ENCODE measurements at places on chromosomes 4 and X. TPM values are rescaled to one million over a fixed set of nuclear protein-coding genes. Genes with fewer than 3 reads are reported as not detected.

DNA sequence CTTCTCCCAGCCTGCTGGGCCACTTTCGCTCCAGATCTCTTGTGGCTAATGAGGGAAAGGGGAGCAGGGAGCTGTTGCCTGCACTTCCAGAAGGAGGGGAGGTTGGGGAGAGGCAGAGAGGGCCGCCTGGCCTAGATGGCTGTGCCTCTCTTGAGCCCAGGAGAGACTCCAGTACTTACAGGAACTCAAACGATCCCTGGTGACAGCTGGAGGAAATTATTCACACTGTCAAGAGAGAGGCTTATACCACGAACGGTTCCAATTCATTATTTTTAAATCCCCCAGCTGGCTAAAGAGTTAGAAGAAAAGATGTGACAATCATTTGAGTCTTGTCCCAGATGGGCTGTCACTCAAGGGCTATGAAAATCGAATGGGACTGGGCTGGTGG lies 96.1 kb downstream of the PHKA2 start:
- DNase-seq: no peak

The HSD17B11 gene
- 32.4 TPM for total RNA-seq

DNA sequence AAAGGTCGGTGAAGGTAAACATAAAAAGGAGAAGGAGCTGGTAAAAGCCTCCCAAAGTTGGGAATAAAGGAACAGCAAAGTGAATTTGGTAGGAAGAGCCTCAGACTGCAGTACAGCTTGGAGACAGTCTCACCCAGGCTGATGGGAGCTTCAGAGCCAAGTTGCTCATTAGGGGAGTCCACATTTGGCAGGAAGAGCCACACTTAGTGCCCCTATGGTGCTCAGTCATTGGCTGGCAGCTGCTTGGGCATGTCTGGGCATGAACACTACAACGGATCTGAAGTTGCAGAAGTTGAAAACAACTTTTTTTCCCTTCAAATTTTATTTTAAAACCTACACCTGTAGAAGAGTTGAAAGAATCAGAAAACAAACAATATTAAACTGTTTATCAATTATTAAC lies 2497.3 kb downstream of the ARAP2 start:
- no peak for DNase-seq

The PCDH7 gene
- total RNA-seq: 6.6 TPM

- no peak for DNase-seq
Observed at GRCh38 chrX:74063426-74064155, 240.4 kb upstream of the ZCCHC13 start.

The DCAF8L1 gene
- total RNA-seq: not detected

All from right atrium auricular region (tissue), 2 donors.